ENCODE measurements at places on chromosomes 16 and 17.
A peak's percentile ranks its signal among the peaks of the same experiment; 100 is the strongest.

DNA sequence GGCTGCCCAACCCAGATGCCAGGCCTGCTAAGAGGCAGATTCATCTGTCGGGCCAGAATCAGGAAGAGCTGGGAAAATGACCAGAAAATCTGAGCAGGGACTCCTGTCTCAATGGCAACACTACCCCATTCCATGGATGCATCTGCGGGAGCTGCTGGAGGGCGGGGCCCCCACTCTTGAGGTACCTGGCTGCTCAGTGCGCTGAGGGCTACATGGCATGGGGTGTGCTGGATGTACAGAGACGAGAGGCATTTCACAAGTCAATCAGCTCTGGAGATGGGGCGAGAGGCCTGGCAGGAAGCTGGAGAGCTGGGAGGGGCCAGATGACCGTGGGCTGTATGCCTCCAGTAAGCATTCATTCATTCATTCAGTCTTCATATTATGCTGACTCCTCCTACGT is 6.4 kb downstream of the SDK2 start:
- peak; percentile 66 for DNase-seq

- peak; percentile 53 for DNase-seq
Observed at GRCh38 chr17:80804466-80804865, 187.2 kb upstream of the CHMP6 start.

- DNase-seq, result peak; percentile 40
Observed at GRCh38 chr16:2835638-2836493, 5.8 kb downstream of the ZG16B start.

DNA sequence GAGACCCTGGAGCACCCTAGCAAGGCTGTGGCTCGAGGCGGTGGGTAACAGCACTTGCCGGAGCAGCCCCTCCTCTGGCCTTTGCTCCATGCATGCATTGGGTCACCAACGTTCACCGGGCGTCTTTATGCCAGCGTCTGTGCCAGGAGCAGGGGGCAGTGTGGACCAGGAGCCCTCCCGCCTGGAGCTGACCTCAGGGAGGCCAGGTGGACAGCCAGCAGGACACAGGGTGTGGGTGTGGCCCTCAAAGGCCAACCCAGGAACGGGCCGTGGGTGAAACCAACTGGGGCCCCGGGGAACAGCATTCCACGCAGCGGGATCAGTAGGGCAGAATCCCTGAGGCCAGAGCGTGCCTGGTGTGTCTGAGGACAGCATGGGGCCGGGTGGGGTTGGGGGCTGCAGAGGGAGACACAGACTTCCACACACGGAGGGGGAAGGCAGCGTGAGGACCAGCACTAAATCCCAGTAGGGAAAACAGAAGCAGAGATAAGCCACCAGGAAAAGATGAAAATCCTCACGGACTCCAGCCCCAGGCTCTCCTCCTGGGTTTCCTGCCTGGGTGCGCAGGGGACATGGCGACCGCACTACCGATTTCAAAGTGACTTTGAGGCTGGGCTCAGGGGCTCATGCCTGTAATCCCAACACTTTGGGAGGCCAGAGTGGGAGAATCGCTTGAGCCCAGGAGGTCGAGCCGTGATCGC is 2.9 kb upstream of the CD7 start:
- peak; percentile 74 for DNase-seq

GRCh38 chr16:82993926-82994325 is 367.2 kb downstream of the CDH13 start:
- DNase-seq, result no peak

GRCh38 chr17:19296786-19297778 is 59.9 kb downstream of the EPN2 start:
- peak; percentile 24 for DNase-seq

- DNase-seq, result no peak
Observed at GRCh38 chr16:17306745-17307144, 164.0 kb downstream of the XYLT1 start.

DNA sequence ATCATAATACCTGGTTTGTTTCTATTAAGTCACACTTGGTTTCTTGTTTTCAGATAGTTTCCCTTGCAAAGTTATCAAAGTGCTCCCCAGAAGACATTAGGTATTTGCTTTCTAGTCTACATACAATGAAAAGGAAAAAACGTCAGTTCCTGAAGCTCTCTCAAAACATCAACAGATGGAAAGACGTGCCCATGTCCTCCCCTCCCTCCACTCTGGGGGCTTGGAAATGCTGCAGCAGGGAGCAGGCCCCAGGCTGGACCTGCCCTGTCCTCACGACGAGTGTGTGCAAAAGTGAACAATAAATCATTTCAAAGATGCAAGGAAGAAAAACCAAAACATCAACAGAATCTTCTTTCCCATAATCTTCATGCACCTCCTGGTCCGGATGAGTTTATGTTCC is 118.5 kb downstream of the USP22 start:
- no peak for DNase-seq

DNA sequence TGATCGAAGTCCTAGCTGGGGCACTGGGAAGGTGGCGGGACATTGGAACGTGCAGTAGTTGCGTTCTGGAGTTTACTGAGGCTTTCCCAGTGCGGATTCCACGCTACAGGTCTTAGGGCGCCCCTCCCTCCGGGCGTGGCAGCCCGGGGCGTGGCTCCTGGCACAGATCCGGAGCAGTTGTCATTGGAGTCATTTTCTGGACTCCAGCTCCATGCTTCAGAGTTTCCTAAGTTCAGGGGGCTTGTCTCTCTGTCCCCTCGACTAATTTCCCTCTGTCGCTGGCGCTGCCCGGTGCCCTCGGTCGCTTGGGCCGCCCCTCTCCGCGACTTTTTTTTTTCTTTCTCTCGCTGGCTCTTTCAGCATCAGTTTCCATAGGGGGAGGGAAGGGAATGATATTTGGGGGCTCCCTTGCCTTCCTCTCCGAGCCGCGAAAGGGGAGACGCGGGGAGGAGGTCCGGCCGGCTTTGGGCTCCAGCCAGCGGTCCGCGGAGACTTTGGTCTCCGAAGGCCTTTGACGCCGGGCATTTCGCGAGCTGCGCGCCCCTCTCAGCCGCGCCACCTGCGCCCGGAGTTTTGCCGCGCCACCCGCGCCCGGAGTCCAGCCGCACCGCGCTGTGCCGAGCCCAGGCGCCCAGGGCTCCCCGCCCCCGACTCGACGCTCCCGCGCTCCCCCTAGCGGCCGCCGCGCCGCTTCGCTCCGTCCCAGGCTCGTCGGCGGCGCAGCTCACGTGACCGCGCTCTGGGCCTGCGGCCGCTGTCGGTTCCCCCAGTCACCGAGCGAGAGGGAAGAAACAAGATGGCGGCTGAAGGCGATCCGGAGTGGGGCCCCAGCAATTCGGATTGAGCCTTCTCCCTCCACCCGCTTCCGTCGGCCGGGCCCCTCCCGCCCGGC is at the start of gene BPTF:
Gene BPTF (plus strand): TSS at position 769 of the 892 bp plus-strand sequence. CDS start 222 bp downstream, outside the sequence.
- peak; percentile 100 for DNase-seq

DNA sequence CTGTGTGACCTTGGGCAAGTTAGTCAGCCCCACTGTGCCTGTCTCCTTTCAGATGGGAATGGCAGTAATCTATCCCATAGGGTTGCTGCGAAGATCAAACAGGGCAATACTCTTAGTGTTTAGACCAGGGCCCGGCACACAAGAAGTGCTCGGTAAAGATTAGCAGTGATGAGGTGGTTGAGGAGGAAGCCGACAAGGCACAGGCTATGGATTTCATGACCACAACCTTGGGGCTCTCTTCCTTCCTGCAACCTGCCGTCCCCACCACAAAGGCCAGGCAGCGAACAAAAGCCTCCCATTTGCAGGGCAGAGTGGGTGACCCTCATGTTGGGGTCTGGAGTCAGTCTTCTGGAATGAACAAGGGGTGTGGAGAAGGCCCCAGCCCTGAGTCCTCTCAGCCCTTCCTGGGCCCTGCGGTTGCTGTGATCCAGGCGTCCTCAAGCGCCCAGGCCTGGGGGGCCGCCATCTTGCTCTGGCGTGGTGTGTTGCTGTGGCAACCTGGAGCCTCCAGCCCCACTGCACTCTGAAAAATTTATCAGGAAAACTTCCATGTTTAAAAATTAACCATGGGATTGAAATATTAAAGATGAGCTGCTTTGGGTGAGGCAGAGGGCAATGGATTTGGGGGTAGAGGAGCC is 9.8 kb downstream of the ADAM11 start:
- DNase-seq, result no peak

GRCh38 chr16:73792199-73793020 is 504.2 kb upstream of the PSMD7 start:
- DNase-seq, result no peak

DNA sequence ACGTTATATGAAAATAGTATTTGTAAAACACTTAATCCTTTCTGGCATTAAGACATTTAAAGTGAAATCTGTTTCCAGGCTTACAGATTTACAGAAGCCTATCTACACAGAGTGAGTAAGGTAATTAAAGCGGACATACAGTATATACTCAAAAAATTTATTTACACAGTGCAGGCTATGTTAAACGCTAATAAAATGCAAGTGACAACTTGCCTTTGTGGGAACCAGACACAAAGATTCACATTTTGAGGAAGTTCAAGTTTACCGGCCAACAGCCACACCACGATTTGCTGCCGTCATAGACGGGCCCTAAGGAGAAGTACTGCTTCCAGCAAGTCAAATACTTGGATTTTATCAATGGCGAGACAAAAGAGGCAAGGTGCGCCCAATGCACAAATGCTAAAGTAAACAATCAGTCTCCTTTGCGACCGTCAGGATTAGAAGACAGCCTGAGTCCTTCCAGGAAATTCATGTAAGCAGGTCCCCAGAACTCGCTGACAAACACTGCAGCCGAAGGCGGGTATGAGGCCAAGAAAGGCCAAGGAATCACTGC is 801 bp downstream of the VPS35 start:
- DNase-seq, result peak; percentile 89

DNA sequence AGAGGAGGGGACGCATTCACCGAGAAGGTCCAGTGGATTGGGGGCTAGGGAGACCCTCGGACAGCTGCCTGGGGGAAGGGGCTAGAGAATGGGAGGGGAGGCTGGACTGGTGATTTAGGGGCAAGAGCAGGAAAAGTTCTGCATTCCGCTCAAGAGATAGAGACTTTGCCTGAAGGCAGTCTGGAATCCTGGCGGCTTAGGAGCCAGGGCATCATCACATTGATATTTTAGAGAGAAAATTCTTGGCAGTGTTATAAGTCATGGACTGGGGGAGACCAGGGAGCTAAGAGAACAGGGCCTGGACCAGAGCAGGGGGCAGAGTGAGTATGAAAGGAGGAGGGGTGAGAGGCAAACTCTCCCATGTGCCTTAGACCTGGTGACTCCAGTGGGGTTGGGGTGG is 35.8 kb downstream of the MSI2 start:
- DNase-seq, result no peak

DNA sequence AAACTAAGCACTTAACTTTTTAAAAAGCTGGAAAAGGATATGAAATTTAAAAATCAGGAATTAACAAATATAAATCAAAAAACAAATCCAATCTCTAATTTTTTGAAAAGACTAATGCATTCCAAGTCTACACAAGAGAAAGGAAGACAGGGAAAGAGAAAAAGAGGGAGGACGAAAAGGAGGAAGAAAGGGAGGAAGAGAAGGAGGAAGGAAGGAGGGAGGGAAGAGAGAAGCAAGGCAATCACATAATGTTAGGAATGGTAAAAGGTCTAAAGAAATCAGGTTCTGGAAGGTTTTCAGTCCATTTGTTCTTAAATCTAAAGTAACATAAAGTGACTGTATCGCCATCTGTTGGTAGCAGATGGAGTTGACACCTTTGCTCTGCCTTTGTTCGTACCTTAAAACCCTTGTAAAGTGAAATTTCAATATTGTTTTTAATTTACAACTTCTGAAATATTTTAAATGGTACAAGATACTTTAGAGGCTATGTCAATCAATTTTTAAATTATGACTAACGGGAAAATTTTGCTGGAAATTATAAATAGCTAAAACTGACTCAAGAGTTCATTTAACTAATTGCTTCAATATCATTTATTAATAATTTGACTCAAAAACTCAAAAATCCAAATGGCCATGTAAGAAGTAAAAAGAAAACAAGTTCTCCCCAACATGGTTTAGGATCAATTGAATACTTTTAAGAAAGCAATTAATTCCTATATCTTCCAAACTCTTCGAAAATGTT is 20.4 kb upstream of the CDYL2 start:
- DNase-seq, result no peak

DNA sequence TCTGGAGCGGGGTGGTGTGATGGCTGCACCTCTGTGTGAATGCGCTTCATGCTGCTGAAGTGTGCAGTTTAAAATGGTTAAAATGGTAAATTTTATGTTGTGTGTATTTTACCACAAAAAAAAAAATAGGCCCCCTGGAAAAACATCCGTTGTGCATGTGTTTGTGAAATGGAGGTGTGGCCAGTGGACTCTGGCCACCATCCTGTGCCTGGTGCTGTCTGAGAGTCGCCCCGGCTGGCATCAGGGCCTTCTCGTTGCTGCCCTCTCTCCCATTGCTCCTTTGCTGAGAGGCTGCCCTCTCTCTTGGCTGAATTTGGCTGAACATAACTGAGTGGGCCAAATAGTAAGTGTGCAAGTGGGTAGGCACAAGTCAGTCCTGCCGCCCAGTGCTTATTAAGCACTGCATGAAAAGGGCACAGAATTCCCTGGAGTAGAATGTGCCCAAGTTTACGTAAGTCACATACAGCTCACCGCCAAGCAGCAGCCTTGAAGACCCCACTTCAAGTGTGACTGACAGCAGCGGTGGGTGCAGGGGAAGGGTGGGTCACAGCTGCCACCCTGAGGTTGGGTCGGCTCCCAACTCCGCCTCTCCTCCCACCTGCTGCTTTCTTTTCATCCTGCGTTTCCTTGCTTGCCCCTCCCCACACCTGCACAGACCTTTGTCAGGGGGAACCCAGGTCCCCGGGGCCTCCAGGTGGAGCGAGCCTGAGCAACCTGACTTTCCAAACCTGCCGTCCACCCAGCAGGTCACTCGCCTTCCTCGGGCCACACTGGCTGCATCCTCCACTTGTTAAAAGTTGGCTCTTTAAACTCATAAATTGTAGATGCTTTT is 46.8 kb downstream of the FOXK2 start:
- no peak for DNase-seq

DNA sequence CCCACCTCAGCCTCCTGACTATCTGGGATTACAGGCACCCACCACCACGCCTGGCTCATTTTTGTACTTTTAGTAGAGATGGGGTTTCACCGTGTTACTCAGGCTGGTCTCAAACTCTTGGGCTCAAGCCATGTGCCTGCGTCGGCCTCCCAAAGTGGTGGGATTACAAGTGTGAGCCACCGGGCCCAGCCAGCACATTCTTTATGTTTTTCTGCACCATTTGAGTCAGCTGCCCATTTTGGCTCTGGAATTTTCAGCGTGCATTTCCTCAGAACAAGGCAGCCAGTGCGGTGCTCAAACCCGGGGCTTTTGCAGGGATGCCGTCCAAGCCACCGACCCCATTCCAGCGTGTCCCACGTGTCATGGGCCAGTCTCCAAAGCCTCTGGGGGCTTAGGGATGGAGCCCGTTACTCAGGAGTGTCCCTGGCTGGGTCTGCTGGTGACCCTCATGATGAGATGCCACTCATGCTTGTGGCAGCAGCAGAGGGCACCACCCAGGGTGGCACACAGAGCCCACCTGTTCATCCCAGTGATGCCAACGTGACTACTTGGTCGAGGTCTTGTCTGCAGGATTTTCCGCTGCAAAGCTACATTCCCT is 3.7 kb upstream of the RAB40C start:
- no peak for DNase-seq
